WERI-Rb-1 (cell line): ENCODE measurements at places on chromosomes 7 and 10.

- no peak for DNase-seq
These were observed 27.0 kb downstream of the CDK6 start for GRCh38 chr7:92809397-92809759.

DNA sequence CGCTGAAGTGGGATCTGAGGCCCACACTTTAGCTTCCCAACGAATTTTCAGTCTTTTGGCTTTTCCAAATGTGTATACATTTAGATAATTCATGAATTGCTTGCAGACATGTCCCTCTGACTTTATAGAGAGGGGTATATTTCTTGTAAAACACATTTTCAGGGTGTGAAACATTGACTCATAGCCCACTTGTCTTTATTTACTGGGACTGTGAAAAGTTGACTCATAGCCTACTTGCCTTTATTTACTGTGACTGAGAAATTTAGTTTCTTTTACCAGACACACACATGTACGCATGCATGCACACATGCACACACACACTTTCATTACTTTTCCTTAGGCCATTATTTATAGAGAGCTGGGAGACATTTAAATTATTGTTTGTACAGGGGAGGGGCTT, 79.1 kb downstream of the VTI1A start:
- no peak for DNase-seq

DNA sequence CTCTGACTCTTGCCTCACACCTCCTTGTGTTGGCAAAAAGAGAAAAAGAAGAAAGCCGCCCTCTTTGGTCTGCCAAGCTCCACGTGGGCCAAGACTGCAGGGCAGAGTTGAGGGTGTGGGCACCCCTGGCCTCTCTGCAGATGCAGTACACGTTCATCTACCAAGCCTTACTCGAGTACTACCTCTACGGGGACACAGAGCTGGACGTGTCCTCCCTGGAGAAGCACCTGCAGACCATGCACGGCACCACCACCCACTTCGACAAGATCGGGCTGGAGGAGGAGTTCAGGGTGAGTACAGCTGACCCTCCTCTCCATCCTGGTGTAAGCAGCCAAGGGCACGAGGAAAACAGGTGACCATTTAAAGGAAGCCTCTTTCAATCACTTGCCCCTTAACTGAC, 56.1 kb downstream of the MKI67 start:
- DNase-seq, result no peak

DNA sequence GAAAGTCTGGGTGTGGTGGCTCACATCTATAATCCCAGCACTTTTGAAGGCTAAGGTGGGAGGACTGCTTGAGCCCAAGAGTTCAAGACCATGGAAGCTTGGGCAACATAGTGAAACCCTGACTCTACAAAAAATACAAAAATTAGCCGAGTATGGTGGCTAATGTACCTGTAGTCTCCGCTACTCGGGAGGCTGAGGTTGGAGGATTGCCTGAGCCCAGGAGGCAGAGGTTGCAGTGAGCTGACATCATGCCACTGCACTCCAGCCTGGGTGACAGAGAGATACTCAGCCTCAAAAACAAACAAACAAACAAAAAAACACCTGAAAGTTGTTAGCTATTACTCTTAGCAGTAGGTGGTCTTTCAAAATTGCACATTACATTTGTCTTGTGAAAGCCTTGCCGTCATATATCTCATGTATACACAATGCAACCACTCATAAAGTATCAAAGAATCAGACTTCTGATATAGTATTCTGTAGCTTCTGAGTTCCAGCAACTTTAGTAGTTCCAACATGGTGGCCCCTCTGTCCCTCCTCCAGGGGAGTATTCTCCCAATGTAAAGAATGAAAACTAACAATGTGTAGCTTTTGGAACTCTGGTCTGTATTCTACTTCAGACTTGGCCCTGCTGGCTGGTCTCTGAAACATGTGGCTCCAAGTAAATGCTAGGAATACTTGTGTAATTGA, 101.5 kb downstream of the ZNF92 start:
- DNase-seq, result no peak

GRCh38 chr7:104723001-104723400, 291.0 kb upstream of the KMT2E start:
- DNase-seq, result no peak
